ENCODE measurements at places on chromosomes 3 and 15.
A peak's percentile ranks its signal among the peaks of the same experiment; 100 is the strongest.

GRCh38 chr3:78868570-78868969, 899.2 kb downstream of the ROBO1 start:
- DNase-seq = no peak

- no peak for DNase-seq
These were observed 86.8 kb downstream of the LIPC start for GRCh38 chr15:58518626-58519025.

GRCh38 chr3:174002543-174002942, 605.0 kb downstream of the NLGN1 start:
- no peak for DNase-seq

DNA sequence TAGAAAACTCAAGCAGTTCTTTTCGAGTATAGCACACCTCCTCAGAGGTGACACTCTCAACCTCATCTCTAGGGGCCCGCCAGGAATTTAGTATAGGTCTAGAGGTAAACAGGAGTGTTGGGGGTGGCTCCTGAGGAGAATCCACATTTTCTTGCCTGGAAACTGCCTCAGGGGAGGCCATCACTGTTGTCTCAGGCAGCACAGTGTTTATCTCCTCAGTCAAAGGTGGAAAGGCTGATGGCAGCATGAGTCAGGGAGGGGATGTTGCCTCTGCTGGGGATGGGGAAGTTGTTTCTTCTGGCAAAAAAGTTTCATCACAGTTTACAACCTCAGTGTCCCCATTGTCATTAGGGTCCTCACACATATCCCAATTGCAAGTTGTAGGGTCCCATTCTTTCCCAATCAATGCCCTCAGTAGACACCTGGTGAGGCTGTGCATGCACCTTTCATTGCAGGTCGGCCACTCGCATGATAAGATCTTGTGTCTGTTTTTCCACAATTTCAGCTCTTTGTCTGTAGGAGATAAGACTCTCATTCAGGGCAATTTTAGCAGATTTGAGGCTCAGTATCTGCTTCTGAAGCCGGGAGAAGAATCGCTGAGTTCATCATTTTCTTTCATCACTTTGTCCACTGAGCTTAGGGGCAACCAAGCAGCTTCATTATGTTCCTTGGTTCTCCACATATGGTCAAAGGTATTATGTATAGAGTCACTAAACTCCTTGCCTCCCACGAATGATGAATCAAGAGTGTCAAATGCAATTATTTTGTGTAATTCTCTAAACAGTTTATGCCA, 25.8 kb downstream of the NAALADL2 start:
- no peak for DNase-seq

- DNase-seq = no peak
These were observed 382.9 kb upstream of the DPH6 start for GRCh38 chr15:35928847-35929246.

GRCh38 chr15:90618330-90619125, 88.8 kb downstream of the CRTC3 start:
- DNase-seq = no peak

- no peak for DNase-seq
These were observed 35.9 kb upstream of the MYH15 start for GRCh38 chr3:108546247-108546646.

DNA sequence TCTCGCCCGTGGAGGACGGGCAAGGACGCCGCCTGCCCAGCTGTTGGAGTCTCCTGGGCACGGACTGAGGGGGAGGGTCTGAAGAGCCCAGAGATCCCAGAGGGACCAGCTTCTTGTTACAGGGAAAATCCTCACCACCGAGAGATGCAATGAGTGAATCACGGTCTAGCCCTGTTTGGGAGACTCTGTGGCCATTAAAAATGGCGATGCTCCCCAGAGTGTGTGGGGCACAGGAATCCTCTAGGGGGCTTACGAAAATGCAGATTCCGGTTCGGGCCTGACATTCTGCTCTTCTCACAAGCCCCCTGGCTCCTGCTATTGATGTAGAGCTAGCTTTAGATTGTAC, 35.5 kb upstream of the EPHB3 start:
- DNase-seq = no peak

DNA sequence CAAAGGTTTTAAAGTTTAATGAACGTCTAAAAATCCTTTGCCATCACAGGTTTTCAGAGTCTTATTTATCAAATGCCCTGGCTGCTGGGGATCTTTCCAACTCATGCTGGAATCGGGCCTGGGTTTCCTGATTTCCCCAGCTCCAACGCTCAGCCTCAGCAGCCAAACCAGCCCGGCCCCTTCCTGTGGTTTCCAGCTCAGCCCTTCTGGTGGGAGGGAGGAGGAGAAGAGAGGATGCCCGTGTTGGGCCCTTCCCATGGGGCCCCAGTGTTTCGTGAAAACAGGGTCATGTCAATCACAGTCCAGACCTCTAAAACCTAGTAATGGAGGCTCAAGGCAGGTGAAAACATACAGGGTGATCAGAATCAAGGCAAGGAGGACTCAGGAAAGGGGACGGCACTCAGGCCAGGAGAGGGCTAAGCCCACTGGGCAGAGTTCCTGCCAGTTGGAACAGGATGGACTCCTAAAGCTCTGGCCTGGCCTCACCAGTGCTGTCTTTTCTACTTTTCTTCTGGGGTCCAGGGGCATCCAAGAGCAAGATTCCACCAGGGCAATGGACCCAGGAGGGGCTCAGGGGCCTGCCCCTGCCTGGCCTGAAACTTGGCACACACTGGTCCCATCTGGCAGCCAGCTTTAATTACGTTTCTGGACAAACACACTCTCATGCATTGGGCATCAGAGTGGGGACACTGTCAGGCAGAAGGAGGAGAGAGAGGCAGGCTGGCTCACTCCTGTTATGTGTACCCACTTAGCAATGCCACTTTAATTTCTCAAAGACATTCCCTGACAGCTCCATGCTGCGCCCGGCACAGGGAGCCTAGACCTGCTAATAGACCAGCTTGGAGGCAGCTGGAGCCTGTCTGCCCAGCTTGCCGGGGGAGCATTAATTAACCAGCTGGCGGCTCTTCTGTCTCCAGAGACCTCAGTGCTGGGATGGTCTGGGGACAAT, 194.6 kb downstream of the FAM43A start:
- peak; percentile 81 for DNase-seq

GRCh38 chr3:80142714-80143113, 374.9 kb upstream of the ROBO1 start:
- DNase-seq = no peak

GRCh38 chr3:187966636-187967406, 187.1 kb upstream of the LPP start:
- DNase-seq = no peak

DNA sequence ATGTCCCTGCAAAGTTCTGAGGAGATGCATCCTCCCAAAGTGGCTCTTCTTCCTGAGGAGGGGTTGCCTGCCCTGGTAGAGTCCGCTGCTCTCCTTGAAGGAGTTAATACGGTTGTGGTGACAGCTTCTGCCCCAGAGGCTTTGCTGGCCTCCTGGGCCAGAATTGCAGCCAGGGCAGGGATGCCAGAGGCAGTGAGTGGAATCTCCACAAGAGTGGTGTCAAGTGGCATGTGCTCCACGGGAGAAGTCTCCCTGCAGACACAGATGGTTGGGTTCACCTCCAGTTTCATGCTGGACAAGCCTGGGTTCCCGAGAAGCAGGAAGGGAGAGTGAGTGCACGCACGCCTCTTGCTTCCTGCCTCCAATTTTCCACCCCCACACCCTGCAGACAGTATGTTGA, 105.5 kb downstream of the SLC25A26 start:
- no peak for DNase-seq

DNA sequence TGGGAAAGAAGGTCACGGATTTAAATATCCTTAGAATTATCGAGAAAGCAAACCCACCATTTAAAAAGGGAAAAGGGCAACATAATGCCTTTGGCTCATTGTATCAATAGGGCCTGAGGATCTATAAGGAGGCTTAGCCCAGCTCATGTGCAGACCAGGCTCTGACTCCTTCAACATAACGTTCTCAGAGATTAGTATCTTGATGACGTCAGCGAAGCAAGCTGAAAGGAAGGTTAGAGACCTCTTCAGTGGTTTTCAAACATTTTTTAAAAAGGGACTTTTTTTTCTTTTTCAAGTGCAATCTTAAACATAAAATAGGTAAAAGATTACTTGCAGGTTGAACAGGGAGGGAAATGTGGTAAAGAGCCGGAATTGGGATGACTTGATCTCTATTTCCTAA, 463.9 kb upstream of the ADAMTS9 start:
- DNase-seq = no peak

GRCh38 chr3:28406241-28406640, 57.6 kb upstream of the AZI2 start:
- no peak for DNase-seq

DNA sequence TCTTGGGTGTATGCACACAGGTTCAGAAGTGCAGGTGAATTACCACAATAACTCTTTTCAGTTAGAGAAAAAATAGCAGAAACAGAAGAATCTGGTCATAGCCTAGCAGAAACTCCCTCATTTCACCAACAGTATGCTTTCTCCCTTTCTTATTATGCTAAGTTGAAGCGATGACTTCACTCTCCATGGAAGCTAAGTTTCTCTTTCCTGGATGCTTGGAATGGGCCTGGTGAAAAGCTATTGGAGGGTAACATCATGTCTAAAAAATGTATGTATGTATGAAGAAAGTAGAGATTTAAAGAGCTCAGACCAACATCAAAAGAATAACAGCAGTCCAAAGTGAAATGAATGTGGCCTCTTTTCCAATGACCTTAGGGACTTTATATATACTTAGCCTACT, 145.5 kb downstream of the TIGIT start:
- peak; percentile 57 for DNase-seq

GRCh38 chr15:21267671-21268395, 172.5 kb downstream of the POTEB3 start:
- DNase-seq = no peak

- DNase-seq = peak; percentile 10
These were observed 1302.0 kb upstream of the GBE1 start for GRCh38 chr3:83063446-83063845.

DNA sequence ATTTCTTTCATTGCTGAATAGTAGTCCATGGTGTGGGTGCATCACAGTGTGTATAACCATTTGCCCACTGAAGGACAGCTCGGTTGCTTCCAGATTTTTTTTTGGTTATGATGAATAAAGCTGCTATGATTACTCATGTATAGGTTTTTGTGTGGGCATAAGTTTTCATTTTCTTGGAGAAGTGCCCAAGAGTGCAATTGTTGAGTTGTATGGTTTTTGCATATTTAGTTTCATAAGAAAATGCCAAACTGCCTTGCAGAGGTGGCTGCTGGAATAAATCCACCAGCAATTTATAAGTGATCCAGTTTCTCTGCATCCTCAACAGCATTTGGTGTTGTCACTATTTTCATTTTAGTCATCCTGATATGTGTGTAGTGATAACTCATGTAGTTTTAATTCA, 8.4 kb upstream of the SPESP1 start:
- no peak for DNase-seq

DNA sequence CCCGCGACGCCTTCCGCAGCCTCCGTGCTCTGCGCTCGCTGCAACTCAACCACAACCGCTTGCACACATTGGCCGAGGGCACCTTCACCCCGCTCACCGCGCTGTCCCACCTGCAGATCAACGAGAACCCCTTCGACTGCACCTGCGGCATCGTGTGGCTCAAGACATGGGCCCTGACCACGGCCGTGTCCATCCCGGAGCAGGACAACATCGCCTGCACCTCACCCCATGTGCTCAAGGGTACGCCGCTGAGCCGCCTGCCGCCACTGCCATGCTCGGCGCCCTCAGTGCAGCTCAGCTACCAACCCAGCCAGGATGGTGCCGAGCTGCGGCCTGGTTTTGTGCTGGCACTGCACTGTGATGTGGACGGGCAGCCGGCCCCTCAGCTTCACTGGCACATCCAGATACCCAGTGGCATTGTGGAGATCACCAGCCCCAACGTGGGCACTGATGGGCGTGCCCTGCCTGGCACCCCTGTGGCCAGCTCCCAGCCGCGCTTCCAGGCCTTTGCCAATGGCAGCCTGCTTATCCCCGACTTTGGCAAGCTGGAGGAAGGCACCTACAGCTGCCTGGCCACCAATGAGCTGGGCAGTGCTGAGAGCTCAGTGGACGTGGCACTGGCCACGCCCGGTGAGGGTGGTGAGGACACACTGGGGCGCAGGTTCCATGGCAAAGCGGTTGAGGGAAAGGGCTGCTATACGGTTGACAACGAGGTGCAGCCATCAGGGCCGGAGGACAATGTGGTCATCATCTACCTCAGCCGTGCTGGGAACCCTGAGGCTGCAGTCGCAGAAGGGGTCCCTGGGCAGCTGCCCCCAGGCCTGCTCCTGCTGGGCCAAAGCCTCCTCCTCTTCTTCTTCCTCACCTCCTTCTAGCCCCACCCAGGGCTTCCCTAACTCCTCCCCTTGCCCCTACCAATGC, 2.0 kb downstream of the ISLR start:
- no peak for DNase-seq

GRCh38 chr3:29201604-29202003, 79.3 kb upstream of the RBMS3 start:
- no peak for DNase-seq

GRCh38 chr3:10173095-10173925, 8.6 kb downstream of the IRAK2 start:
- no peak for DNase-seq

DNA sequence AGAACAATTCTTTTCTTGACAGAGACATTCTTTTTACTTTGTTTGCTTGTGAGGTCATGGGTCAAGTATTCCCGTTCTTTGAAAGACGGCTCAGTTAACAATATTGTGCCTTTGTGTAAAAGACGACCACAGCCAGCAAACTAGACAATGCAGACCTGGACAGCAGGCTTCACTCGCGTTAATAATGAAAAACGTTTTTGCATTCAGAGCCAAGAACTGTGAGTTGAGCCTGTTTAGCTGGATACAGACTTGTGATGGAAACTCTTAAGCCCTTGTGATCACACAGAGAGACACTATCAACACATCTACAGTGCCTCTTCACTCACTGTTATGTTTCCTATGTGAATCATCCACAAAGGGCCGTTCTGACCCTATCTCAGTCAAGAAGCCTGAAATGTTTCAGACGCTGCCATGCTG, 37.3 kb upstream of the CMTM7 start:
- DNase-seq = peak; percentile 47

GRCh38 chr3:58106640-58107039, 98.4 kb downstream of the FLNB start:
- DNase-seq = no peak

- DNase-seq = no peak
These were observed 135.1 kb upstream of the ICE2 start for GRCh38 chr15:60614028-60614427.
